ENCODE measurements at places on chromosomes 12 and 14. TPM values are rescaled to one million over a fixed set of nuclear protein-coding genes. Genes with fewer than 3 reads are reported as not detected.

DNA sequence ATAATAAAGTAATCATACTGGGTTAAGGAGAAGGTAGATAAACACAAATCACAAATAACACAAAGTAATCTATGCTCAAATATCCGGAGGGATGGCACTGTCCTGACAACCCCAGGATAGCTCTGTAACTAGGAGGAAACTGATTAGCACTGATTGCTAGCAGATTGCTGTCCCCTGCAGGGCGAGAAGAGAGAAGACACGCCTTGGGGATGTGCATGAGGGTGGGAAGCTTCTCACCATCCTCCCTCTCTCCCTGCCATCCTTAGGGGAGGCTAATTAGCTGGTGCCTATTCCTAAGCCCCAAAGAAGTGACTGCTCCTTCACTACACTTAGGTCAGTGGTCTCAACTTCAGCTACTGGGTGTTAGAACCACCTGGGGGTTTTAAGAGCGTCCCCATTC, 27.0 kb upstream of the TMEM260 start:
- no peak for DNase-seq
- no peak overlapping the region for H3K27ac ChIP-seq
- no peaks in the 10 kb centered on the region for H3K27me3 ChIP-seq
- H3K36me3 ChIP-seq: no peaks in the 10 kb centered on the region
- H3K4me3 ChIP-seq: no peak overlapping the region

The SYCP3 gene
- 0.76 TPM for polyA plus RNA-seq

DNA sequence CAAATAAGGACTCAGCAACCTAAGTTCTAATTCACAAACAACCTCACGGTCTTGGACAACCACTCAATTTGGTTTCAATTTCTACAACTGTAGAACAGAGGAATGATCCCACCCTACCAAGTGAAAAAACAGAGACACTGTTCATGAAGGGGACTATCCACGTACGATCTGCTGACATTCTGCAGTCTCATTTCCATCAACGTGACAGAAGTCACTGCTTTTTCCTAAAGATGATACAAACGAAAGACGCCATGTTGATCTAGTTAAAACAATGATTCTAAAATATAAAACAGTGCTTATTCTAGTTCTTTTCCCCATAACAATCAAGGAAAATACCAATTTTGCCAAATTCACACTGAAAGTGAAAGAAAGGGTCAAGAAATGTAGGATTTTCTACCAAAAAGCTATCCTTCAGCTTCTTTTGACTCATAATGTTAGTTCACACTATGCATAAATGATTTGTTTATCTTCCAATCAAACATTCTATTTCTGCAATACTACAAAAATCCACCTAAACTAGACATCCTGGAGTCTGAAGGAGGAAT, 38.1 kb downstream of the CORO1C start:
- H3K4me3 ChIP-seq: no peak overlapping the region
- no peak for DNase-seq
- H3K27ac ChIP-seq: peak overlapping the region; percentile 100
- H3K27me3 ChIP-seq: no peaks in the 10 kb centered on the region
- no peaks in the 10 kb centered on the region for H3K36me3 ChIP-seq

The LGR5 gene
- not detected for polyA plus RNA-seq

DNA sequence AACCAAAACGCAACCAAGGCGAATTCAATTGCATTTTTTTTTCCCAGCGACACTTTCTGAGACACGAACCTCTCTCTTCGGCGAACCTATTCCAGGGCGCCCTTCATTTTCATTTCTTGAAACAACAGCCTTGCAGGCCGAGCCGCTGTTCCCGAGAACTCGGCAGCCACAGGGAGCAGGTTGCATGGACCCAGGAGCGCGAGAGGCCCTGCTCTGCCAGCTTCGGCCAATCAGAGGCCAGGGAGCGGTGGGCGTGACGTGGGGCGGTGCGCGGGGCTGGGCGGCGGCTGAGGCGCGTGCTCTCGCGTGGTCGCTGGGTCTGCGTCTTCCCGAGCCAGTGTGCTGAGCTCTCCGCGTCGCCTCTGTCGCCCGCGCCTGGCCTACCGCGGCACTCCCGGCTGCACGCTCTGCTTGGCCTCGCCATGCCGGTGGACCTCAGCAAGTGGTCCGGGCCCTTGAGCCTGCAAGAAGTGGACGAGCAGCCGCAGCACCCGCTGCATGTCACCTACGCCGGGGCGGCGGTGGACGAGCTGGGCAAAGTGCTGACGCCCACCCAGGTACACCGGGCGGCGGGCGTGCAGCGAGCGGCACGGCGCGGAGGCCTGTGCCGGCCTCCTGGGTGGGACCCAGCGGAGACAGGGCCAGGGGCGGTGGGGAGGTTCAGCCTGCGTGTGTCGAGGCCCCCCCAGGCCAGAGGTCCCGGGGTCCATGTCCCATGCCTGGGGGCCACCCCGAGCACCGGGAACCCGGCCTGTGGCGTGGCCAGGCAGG, at the start of gene PEBP1:
Gene PEBP1, plus strand, starts transcription at position 337 of the 771 bp plus-strand sequence. Its CDS starts 86 bp downstream, at position 423.
- peak within 1 kb of the TSS; percentile 50 for H3K4me3 ChIP-seq
- peak; percentile 92 for DNase-seq
- no peaks in the 10 kb centered on the region for H3K4me1 ChIP-seq

Data from cardiac muscle cell (in vitro differentiated cells and primary cell).